ENCODE measurements at places on chromosomes 16 and 17.

DNA sequence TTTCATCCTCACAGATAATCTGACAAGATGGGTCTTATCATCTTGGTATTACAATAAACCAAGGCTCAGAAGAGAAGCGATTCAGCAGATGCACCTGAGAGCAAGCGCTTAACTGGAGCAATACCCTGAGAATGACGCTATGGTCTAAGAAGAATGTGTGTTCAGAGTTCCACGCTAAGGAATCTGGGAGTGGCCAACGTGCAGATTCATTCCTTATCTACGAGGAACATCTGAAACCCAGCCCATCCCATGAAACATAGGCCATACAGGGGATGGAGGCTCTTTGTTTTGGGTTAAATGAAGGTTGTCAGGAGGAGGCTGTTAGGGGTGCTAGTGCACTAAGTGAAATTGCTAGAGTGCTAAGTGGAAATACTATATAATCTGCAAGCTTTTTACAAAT, 28.5 kb upstream of the KDM8 start:
- DNase-seq: no peak

- no peak for DNase-seq
Observed at GRCh38 chr17:59652119-59652518, 32.4 kb downstream of the CLTC start.

DNA sequence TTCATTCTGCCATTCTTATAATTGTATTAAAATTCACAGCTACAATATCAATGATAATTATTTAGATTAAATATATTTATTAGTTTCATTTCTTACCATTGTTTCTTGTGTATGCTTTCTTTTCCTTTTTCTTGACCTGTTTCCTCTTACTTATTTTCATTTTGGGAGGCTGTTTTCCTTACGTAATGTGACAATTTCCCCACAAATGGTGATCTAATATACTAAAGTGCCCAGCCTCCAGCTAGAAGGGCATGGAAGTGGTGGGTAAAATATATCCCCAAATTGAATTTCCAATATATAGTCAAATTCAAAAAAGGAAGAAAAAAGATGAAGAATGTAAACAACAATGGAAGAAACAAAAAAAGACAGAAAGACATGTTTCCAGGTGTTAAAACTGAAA, 1.5 kb upstream of the ABCA6 start:
- DNase-seq: no peak

- no peak for DNase-seq
Observed at GRCh38 chr17:41563607-41564170, 8.2 kb downstream of the KRT9 start.

- no peak for DNase-seq
Observed at GRCh38 chr17:4678448-4679026, 25.4 kb downstream of the PELP1 start.

- peak; percentile 75 for DNase-seq
Observed at GRCh38 chr16:67546761-67547422, 15.4 kb upstream of the CTCF start.

DNA sequence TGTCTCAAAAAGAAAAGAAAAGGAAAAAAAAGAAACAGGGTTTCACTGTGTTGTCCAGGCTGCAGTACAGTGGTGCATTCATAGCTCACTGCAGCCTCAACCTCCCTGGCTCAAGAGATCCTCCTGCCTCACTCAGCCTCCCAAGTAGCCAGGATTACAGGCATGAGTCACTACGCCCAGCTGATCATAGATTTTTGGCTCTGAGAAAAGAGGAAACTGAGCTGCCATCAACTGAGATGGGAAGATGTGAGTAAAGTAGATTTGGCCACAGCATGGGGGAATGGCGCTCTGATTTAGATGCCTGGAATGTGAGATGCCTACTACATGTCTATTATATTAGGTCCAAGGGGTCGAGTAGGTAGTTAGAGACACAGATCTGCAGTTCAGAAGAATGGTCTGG, 5.9 kb upstream of the NAGS start:
- no peak for DNase-seq
